ENCODE measurements at places on chromosomes 16 and 17. TPM values are rescaled to one million over a fixed set of nuclear protein-coding genes. Genes with fewer than 3 reads are reported as not detected.

DNA sequence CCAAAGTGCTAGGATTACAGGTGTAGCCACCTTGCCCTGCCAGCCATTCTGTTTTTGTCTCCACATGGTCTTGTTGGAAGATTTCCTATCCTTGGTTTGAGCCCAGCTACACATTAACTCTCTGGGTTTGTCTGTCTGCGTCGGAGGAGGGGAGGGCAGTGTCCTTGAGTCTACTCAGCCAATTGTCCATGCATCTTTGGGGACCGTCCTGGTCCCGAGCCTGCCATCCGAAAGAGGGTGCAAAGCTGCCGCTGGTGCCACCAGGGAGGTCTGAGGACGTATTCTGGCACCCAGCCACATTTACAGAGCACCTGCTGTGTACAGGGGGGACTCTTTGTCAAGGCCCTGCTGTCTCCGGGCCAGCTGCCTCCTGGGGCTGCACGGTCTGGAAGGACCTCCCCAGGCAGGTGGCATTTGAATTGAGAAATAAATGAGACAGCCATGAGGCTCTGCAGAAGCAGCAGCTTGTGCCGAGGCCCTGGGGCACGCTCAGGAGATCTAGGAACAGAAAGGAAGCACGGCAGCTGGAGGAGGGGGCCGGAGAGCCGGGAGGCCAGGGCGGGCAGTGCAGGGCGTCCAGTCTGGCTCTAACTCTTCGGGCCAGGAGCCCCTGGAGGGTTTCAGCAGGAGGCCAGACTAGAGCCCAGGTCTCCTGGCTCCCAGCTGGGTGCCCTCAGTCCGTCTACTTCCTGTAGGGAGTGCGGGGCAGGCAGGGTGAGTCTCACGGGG is 1.5 kb downstream of the CYBA start:
- no peak for DNase-seq

GRCh38 chr17:27808628-27809027 is 8.3 kb upstream of the NOS2 start:
- no peak for DNase-seq

GRCh38 chr16:70738083-70738977 is 52.5 kb upstream of the MTSS2 start:
- DNase-seq: no peak

DNA sequence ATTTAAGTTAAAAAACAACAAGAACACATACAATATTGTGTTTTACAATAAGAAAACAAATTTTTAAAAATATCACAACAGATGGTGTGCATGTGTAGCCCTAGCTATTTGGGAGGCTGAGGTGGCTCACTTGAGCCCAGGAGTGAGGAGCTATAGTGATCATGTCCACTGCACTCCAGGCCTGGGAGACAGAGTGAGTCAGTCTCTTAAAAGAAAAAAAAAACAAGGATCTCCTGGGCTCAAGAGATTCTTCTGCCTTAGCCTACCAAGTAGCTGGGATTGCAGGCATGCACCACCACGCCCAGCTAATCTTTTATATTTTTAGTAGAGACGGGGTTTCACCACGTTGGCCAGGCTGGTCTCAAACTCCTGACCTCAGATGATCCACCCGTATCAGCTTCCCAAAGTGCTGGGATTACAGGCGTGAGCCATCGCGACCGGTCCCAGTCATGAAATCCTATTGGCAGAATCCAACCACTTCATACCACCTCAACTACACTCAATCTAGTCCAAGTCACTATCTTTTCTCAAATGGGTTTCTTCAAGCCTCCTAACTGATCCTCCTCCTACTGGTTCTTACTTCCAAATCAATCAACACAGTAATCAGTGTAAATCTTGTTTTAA is 55.0 kb downstream of the STH start:
- DNase-seq: no peak

DNA sequence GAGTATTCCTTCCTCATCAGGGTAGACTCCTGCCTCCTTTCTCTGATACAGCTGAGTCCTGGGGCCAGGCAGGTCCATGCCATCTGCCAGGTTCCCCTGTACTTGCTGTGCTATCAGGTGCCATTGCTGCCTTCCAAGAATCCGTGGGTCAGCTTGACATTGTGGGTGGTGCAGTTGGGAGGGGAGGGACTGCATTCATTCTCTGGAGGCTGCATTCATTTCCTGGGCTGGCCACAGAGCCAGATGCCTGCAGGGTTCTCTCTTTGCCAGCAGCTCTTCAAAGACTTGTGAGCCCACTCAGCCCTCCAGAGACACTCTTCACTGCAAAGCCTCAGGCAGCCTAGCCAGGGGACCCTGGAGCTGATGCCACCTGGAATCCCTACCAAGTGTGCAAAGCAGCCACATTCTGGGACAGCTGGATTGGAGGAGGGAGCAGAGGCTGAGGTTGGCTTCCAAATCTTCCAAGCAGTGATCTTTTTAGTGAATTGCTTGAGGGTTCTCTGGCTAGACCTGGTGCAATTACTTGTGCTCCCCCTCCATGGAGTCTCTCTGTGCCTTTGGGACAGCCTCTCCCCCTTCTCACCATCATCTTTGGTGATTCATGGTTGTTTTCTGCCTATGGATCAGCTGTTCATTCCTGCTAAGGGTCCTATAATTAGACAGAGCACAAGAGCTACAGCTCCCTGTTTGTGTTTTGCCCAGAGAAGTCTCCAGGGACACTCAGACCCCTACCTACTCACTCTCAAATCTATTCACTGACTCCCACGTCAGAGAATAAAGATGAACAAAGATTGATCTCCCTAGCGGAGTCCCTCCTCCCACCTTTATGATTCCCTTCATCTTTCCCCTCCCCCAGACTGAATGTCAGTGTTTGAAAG is 20.9 kb downstream of the ANKFN1 start:
- no peak for DNase-seq

DNA sequence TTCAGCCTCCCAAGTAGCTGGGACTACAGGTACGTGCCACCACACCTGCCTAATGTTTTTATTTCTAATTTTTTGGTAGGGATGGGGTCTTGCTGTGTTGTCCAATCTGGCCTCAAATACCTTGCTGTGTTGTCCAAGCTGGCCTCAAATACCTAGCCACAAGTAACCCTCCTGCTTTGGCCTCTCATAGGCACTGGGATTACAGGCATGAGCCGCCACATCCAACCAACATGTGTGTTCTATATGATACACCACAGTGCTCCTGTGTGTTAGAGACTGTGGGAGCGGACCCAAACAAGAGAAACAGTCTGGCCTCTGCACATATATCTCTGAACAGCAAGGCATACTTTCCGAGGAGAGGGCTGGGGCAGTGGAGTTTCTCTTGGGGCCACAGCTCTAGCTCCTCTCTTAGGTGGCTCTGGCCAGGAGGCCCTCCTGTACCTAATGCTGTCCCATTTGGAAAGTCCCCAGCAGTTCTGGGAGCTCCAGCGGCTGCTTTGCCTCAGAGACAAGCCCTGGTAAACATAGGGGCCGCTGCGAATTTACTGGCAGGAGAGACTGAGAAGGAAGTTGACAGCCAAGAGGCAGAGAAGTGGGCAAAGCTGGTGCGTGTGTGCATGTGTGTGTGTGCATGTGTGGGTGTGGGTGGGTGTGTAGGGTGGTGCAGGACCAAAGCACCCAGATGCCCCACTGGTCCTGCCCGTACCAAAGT is 95.0 kb downstream of the RAB11FIP4 start:
- no peak for DNase-seq

Gene C17orf78
- not detected for total RNA-seq

Gene WSCD1
- total RNA-seq: 21.4 TPM

Measured in kidney epithelial cell (primary cell).